ENCODE measurements at places on chromosomes 12 and 14. TPM values are rescaled to one million over a fixed set of nuclear protein-coding genes. Genes with fewer than 3 reads are reported as not detected.
A peak's percentile ranks its signal among the peaks of the same experiment; 100 is the strongest.

DNA sequence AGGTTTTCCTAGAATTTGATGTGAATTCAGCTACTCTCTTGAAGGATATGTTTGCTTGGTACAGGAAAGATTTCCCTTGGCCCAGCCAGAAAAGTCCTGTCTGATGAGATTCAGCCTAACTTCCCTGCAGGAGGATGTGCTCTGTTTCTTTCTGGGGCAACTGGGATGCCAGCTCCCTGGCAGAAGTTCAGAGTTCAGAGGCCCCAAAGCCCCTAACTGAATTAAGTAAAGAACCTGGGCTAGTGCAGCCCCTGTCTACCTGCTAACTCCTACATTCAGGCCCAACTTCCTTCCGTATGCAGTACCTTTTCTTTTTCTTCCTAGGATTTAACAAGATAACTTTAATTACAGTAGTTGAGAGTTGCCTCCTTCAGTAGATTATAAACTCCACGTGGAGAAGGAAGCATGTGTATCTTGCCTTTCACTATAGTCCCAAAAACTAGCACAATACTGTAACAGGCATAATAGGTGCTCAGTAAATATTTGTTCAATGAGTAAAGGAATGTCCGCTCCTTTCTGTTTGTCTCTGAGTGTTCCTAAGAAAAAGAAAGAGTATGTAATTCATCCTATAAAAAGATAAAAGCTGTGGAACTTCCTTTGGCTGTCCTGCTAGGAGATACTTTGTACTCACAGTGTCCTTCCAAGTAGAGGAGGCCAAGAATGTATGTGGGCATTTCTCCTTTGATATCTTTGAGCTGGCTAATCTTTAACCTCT is 141.0 kb downstream of the SLC8A3 start:
- DNase-seq: no peak

Gene CLEC1A
- 0.67 TPM for total RNA-seq

Gene LRP1-AS
- not detected for total RNA-seq

Gene GNB3
- 0.38 TPM for total RNA-seq

DNA sequence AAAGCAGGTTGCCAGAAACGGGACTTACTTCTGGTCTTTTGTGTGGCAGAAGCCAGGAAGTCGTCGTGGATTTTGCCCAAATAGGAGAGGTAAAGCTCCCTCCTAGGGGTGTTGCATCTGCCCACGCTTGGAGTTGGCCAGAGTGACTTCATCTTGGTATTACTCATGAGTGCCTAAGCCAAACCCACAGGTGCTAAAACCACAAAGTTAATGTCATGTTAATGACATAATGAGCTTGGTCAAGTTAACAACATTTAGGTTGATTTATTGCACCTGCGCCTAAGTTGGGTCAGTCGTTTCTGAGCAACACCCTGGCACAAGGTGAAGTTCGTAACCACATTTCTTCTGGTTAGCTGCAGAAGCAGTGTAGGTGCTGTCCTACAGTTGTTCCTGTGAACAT is 225.2 kb downstream of the FUT8 start:
- DNase-seq: peak; percentile 2

GRCh38 chr14:20971705-20972021 is 16.4 kb downstream of the RNASE2 start:
- no peak for DNase-seq

Gene STAC3
- total RNA-seq: 3.3 TPM

- peak; percentile 87 for DNase-seq
Observed at GRCh38 chr12:53047221-53048032, 2.4 kb upstream of the TNS2 start.

Data from mucosa of descending colon (tissue), 3 donors.